ENCODE measurements at places on chromosomes 1 and 21.

DNA sequence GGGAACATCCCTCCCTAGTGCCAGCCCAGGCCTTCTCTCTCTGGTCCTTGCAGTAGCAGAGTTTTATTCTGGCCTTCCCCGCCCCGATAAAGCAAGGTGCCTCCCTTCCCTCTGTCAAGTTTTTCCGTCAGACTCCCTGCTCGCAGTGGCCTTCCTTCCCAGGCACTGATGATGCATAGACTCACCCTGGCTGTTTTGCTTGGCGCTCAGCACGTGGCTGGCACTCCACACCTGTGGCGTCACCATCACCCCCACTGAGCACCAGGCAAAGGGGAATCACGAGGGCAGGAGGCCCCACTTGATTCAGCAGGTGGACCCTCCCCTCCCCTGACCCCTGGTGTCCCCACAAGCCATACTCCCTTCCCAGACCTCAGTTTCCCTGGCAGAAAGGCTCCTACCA is 7.4 kb downstream of the SLC26A9 start:
- DNase-seq, result no peak

DNA sequence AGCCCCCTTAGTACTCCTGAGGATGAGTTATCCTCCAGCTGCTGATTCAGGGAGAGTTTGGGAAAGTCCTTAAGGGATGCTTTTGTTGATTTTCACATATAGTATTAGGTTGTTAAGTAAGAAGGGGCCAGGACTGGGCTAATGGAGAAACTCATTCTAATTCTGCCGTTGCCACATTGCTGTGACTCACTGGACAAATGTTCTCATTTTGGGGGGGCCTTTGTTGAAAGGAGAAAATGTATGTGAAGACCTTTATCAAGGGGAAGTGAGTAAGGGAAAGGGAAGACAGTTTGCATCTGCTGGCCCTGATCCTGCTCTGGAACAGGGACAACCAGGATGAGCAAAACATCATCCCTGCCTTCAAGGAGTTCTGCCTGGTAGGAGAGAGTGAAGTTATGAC is 123.2 kb upstream of the FGGY start:
- no peak for DNase-seq

DNA sequence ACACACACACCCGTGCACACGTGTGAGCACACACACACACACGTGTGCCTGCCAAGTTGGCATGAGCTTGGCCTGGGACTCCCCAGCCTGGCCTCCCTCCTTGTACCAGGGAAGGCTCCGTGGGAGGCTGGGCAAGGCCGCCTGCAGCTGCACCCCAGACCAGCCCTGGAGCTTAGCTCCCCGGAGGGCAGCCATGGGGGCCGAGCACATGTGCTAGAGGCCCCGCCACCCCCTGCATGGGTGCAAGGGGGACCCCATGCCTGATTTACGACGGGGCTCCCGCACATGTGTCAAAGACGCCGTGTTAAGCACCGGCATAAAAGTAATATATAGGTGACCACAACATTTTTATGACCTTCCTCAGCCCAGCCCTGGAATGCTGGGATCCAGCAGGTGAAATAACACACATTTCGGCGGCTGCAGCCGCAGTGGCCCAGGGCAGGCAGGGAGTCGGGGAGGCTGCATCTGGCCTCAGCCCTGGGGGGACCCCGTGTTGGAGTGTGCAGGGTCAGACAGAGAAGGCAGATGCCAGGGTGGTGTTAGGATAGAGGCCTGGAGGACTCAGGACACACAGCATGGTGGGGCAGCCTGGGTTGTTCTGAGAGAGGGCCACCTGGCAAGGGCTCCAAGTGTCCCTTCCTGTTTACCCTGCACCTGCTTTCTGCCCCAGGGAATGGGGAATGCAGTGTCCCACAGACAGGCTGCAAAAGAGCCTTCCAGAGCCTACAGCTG is 56.3 kb downstream of the WNT9A start:
- DNase-seq, result peak; percentile 65

- DNase-seq, result peak; percentile 69
Measured at GRCh38 chr1:204074274-204075138, 1.6 kb downstream of the SOX13 start.

- DNase-seq, result no peak
Measured at GRCh38 chr1:45526135-45526644, 4.5 kb upstream of the PRDX1 start.

DNA sequence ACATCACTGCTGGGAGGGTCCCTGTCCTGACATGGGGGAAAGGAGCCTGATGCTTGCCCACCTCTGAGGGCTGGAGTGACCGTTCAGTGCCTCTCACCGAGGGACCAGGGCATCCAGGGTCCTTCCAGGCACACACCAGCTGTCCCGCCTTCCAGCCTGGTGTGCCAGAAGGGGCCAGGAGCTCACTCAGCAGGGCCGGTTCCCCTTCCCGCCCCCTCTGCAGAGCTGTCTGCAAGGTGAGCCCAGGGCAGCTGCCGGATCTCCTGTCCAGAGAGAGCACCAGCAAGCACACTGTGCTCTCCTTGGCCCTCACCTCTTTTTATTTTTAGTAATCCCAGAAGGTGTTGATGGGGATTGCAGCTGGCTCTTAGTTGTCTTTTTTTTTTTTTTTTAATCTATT is 16.9 kb downstream of the H6PD start:
- DNase-seq, result no peak

DNA sequence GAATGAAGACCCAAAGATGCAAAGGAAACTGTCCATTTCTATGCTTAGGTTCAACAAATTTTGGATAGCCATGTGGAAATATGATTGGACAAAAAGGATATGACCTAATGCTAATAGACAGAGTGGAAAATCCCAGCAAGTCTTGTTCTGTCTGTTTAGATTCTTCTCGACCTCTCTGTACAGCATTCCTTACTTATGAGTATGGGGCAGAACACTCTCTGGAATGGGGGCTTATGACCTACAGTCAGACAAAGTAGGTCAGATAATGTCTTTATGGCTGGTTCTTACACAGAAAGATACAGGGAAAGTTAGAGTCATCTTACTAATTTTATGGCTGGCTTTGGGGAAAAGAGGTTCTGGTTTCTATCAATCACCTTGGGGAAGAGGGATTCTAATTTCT is 2.8 kb downstream of the GCSAML start:
- DNase-seq, result no peak

DNA sequence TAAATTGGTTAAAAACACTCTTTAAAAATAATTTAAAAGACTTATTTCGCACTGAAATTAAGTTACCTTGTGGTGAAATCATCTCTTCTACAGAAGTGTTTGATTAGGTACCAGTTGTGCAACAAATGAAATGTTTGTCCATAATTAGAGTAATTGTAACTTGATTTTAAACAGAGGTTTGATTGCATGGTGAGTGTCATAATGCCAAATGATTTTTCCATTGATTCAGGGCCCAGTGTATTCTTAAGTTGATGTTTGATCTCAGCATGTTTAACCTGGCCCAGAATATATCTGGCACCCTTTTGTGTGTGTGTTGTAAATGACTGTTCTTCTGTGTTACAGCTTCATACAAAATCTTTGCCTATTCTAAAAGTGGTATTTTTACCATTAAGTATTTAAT is 28.5 kb downstream of the LRRC8B start:
- DNase-seq, result no peak

DNA sequence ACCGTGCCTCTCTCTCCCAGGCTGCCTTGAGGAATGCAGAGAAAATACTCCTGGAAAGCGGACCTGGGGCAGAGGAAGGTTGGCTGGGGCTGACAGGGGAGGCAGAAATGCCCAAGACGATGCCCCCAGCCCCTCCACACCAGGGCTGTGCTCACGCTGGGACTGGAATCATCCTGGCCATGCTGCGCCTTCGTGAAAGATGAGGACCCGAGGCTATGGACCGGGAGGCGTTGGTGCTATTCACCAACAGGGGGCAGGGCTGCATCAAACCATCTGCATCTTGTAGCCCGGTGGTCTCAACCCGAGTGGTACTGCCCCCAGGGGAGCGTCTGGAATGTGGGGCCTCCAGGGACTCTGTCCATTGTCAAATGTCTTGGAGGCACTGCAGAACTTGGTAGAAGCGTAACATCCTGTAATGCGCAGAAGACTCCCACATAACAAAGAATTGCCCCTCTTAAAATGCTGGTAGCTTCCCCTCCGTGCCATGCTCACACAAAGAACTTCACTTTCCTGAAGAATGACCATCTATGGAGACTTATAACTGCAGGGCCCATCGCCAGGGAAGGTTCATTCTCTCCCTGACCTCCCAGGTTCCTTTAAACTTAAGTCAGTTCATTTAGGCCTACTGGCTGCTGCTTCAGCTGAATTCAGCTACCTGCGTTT is 251.2 kb downstream of the RRAGC start:
- peak; percentile 10 for DNase-seq

DNA sequence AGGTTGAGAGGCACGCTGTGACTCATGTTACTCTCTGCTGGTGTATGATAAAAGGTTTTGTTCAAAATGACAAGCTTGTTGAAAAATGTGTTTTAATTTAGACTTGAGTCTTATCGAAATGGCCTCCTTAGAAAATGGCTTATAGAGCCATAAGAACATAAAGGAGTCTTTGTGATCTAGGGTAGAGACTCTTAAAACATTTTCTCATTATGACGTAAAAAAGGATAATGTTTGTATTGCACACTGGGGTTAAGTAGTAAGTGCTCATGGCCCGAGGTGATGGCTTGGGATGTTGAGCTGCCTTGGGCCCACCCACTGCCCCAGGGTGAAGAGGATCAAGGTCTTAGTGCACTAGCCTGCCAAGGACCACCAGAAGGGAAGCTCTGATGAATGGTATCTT is 117.4 kb downstream of the DISC1 start:
- no peak for DNase-seq

- no peak for DNase-seq
Measured at GRCh38 chr1:64004451-64005025, 198.9 kb upstream of the UBE2U start.

DNA sequence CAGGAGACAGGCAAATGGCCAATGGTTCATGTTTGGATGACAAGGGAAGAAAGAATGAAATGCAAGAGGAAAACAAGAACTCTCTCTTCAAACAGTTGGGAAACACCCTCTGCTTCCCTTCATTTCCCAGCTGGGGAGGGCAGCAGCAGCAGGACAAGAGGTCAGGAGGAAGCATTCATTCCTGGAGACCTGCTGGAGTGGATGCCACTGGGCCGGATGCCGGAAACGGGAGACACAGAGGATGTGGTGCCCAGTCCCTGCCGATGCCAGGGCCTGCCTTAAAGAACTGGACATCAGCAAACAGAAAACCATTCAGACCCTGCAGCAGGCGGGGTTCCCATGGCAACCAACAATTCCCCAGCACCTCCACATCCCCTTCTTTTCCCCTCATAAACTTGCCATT is 102.3 kb upstream of the ZNF648 start:
- no peak for DNase-seq

- DNase-seq, result no peak
Measured at GRCh38 chr1:108901106-108901505, 24.3 kb downstream of the GPSM2 start.

DNA sequence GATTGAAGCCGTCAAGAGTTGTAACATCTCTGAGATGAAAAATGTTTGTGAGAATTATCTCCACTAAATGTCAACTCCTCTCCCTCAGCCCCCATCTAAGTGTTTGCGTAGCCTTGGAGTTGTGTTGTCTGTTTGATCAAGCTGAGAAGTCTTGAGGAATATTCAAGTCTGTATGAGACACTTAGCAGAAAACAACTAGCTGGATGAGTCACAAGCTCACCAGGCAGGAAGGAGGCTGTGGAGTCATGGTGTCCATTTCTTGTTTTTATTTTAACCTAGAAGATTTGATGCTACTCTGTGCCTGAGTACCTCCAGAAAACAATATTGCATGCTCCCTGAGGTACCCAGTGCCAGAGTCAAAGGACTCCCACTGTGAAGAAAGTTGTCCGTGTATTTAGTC is 211.6 kb upstream of the PLXNA2 start:
- DNase-seq, result no peak

DNA sequence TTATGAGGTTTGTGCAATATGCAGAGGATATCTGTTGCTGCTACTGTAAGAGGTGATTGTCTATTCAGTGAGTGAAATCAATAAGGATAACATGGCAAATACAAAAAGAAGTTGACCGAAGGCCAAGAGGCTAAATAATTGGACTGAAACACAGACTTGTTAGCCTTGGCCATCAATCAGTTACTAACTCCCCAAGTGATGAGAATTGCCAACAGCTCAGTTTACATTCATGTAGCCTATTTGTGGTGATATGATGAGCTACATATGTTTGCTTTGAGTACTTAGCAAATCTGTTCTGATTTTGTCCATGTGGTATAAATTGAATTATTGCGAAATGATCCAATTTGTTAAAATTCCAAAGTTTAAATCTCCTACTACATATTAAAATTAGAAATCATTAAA is 68.6 kb upstream of the VAV3 start:
- no peak for DNase-seq

DNA sequence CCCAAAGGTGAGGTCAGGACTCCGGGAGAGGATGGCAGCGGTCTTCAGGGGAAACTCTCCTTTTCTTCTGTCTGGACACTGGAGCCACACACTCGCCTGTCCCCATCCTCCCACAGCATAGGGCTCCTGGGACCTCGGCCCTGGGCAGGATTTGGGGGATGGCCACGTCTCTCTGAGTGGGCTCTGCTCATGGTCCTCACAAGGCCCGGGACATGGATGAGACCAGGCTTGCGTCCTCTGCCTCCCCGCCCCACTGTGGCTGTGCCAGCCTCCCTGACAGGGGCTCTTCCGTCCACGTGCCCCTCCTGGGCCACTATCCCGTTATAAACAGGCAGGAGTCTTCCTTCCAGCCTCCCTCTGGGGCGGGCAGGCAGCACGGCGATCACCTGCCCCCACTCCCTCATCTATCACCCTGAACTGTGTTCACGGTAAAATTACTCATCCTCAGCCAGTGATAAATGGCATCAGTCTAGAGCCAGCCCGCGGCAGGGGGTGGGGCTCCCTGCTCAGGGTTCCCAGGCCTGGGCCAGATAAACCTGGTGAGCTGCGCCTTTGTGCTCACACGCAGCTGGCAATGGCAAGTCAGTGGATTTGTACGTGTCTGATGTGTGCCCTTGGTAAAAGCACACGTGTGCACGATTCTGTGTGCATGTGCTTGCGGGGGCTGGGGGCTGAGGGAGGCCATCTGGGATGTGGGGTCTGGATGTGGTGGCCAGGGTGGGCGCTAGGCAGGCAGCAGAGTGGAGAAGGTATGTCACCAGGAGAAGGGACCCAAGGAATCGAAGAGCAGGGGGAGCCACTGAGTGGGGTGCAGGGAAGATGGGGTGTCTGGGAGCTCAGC is 12.6 kb upstream of the SAMD11 start:
- DNase-seq, result no peak

- no peak for DNase-seq
Measured at GRCh38 chr21:38488640-38489270, 9.5 kb downstream of the ERG start.

DNA sequence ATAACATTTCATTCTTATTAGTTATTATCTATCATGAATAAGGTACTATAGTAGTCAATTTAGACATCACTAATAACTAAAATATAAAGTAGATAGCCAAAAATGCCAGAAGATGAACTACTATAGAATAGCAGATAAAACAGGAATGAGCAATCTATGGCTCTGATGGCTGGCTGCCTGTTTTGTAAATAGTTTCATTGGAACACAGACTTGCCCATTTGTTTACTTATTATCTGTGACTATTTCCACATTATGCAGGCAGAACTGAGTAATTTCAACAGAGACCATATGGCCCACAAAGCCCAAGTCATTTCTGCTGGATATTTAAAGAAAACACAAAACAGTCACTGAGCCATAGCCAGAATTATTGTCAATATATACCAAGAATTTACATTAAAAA is 222.1 kb downstream of the COL24A1 start:
- no peak for DNase-seq

- DNase-seq, result peak; percentile 47
Measured at GRCh38 chr1:27117733-27118439, 37.0 kb downstream of the SLC9A1 start.

Data from HT-29 (cell line).